Hippocampal formation (tissue), 2 donors: ENCODE measurements at places on chromosomes 2 and 18.

DNA sequence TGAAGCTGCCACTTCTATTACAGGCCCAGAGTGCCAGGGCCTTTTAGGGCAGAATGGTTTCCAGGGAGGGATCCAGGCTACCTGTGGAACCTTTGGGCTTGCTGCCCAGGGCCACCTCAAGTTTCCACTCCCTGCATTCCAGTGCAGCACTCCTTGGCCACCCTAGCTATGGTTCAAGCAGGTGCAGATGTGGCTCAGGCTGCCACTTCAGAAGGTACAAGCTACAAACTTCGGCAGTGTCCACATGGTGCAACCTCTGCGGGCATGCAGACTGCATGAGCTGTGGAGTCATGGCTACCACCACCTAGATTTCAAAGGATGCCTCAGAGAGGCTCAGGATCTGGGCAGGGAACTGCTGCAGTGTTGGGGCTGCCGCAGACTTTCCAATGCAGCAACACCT is 248.1 kb upstream of the UBE2E3 start:
- no peak for DNase-seq

GRCh38 chr2:193463011-193463410 is 1268.3 kb upstream of the TMEFF2 start:
- no peak for DNase-seq

- DNase-seq = no peak
These were observed 1.2 kb upstream of the SELENOI start for GRCh38 chr2:26344581-26345282.

DNA sequence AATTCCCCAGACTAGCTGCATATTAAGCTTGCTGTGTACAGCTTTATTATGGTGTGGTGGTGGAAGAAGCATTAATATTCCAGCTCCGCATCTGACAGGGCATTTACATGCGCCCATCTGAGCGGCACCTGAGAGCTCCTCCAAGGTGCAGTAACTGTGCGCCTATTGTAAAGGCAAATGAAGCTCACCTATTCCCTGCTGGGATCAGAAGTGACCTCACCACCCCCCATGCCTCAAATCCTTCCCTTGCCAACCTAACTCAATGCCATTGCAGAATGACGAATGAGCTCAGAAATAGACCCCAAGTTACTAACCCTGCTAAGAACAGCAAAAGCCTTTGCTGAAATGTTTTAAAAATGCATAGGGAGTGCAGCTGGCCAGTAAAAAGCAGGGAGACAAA is 14.3 kb downstream of the BCL11A start:
- DNase-seq = no peak

GRCh38 chr2:216015722-216016464 is 2.5 kb upstream of the MREG start:
- DNase-seq = no peak

GRCh38 chr2:134773335-134773734 is 54.5 kb upstream of the TMEM163 start:
- no peak for DNase-seq

- DNase-seq = no peak
These were observed 85.6 kb downstream of the DDX1 start for GRCh38 chr2:15677141-15677843.

DNA sequence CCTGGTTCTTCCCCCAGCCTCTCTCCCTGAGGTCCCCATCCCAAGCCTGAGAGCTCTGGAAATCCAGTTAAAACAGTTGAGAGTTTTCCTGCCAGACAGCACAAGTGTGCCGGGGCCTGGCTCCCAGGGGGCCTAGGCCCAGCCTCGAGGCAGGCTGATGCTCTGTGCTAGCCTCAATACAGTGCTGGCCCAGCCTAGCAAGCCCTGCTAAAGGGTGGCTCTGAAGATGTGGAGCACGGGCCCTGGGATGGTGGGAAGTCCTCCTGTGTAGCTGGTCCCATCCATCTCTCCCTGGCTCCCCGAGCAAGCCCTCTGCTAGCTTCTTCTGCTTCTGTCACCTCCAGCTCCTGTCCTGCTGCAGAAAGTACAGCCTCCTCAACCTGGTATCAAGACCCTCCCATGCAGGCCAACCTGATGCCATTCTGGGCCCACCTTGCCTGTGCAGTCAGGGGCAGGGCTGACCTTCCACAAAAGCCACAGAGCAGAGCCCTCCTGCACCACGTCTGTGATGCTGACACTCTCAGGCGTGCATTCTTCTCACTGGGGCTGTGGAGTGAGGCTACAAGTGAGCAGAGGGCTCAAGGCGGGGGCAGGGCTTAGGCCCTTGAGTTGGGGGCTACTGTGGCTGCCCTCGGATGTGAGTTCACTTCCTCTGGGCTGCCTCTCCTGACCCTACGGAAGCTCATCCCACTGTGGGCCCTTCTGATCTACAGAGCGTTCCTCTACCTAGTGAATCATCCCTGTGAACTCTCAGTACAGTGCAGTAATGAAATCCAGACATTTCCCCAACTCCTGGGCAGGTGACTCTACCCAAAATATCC is 60.1 kb upstream of the LAPTM4A start:
- no peak for DNase-seq

GRCh38 chr2:188631037-188631809 is 339.5 kb downstream of the GULP1 start:
- no peak for DNase-seq

- no peak for DNase-seq
These were observed 38.1 kb upstream of the SLC3A1 start for GRCh38 chr2:44237221-44237620.

DNA sequence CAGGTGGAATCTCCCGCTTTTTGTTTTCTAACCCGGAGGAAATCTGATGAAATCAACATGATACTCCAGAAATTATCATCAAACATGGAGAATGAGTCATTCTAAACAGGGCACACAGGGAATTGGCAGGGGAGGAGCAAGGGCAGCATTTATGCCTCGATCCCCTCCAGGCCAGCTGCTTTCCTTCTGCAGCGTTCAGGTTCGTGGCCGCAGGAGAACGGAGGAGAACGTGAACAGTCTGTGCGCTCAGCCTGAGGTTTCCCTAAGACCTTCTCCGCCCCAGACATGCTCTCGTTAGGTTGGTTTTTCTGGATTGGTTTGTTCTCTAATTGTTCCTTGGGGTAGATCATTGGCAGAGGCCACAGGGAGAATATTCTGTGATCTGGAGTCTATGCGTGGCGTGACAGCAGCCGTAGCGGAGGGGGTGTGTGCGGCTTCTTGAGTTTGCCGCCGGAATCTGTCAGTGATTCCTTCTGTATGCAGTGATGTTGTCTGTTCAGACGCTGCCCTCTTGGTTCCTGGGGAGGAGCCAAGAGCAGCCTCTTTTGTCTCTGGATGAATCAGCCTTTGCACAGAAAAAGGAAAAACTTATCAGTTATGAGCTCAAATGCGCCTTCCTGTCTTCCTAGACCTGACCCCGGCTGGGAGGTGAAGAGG is 75.9 kb downstream of the SH3BP4 start:
- no peak for DNase-seq

DNA sequence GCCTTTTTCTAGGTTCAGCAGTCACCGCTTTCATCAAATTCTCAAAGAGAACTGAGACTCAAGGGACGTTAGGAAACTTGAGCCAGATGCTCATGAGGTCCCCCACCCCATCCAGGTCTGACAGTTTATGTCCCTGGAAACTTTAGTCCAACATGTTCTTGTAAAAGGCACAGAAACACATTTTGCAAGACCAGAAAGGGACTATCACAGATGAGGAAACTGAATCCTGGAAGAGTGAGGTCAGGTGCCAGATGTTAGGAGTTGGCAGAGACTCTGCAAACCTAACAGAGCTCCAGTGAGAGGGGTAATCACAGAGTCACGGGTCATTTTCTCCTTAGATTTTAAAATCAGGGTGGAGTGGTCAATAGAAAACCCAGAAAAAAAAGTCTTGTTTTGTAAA is 76.6 kb downstream of the RDH14 start:
- no peak for DNase-seq

DNA sequence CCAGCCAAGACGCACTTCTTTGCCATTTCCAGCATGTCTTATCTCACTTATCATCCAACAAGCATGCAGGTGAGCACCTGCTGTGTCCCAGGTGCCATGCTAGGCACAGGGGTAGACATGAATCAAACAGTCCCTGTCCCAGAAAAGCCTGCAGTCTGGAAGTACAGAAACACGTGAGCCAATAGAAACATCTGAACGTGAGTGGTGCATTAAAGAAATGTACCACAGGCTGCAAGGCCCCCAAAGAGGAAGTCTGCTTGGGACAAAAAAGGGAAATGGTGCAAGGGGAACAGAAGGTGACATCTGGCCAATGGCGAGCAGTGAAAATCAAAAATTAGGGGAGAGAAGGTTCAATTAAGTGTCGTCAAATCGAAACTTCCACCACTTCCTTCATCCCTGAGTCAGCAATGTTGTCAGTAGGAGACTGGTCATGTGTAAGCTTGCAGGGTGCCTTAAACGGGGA is 17.6 kb upstream of the TMEM247 start:
- peak; percentile 16 for DNase-seq

- DNase-seq = no peak
These were observed 9.1 kb downstream of the MSTN start for GRCh38 chr2:190053426-190053825.

GRCh38 chr2:42556315-42556890 is 12.0 kb upstream of the MTA3 start:
- no peak for DNase-seq

GRCh38 chr18:11909591-11910026 is 1.5 kb upstream of the MPPE1 start:
- DNase-seq = no peak

DNA sequence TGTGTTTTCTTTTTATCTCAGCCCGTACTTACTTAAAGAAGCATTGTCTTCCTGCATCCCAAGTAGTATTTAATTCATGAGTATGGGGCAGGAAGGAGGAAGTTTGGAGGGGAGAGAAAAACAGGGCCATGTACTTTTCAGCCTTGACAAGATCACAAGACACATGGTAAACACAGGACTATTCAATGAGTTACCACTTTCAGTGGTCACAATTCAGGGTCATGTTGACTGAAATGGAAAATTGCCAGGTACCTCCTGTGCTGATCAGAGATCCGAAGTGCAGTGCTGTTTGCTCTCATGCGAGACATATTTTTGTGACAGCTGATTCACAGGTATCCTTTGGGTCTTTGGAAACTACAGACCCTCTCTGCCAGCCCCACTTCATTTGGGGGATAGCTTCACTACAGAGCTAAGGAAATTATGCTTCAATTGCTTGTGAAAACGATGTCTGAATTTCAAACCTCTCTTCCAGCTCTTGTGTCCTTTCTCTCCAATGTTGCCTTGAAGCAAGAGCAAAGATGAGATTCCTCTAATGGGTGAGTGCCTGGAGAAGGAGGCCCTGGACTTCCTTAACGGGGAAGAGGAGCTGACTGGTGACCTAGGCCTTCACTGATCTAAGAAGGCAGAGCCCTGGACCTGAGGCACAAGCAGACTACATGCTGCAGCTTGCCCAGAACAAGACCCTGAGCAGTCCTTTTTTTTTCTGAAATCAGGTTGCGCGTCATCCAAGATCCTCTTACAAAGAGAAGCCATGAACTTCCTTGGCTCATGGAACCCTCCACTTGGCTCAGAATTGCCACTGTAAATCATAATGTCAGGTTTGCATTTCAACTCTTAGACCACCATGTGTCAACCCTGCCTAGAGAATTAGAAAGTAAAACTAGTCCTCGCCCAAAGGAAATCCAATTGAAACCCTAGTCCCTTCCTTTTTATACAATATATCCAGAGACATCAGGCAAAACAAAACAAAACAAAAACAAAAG is 44.1 kb downstream of the EVA1A start:
- DNase-seq = no peak

DNA sequence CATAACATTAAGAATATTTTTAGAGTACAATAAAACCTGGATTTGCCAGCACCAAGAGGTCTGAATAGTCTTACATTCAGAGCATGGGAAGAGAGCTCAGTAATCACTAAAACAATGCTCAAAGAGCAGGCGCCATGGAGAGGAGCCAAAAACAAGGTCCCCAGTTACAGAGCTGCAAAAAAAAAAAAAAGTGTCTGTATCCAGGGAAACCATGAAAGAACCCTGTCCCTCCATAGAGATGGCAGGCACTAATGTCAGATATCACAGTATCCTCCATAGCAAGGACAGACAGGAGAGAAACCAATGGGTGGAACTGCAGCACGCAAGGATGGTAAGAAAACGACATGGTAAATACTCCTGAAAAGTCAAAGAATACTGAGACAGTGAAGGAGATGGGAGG is 19.5 kb downstream of the FBXO15 start:
- DNase-seq = peak; percentile 50

GRCh38 chr2:9332136-9332852 is 91.0 kb downstream of the ITGB1BP1 start:
- no peak for DNase-seq

DNA sequence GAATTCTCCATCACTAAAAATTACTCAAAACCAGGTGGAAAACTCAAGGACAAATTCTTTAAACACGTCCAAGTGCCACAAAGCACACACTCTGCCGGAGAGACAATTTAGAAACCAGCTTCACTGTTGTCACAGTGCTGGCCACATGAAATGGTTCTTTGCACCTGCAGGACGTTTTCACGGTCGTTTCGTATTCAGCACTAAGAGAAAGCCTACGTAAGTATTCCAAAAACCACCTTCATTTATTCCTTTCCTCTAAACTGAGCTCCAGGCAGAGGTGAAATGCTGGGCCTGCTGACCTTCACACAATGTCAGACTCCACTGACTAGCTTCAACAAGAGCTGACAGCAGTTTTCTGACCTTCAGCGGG is 680 bp downstream of the ATP5F1A start:
- DNase-seq = no peak

- no peak for DNase-seq
These were observed 17.7 kb downstream of the RPIA start for GRCh38 chr2:88709181-88709631.

DNA sequence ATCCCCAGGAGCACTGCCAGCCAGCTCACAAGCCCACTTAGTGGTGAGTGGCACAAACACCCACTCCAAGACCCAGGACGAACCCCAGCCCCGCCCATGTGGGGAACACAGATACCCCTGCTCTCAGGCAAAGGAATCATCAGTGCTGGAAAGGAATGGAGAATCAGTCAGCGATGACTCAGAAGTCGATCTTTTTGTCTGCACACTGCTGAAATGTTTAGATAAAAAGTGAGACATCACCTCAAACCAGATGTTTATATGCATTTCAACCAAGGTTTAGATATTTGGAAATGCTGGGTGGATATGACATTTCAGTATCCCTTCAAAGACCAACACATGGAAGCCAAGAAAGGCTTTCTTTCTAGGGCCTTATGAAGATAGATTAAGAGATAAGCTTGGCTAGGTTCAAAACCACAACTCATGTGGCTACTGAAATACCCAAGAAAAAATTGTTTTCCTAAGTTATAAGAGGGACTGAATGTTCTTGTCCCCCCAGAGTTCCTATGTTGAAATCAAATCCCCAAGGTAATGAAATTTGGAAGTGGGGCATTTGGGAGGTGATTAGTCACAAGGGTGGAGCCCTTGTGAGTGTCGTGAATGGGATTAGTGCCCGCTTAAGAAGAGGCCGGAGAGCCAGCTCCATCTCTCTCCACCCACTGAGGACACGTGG is 43.7 kb downstream of the POU3F3 start:
- DNase-seq = no peak
